NCI-H1048 (cell line): ENCODE measurements at places on chromosomes 7 and 10.

- DNase-seq, result no peak
These were observed 11.3 kb downstream of the CHCHD3 start for GRCh38 chr7:133070562-133070961.

GRCh38 chr7:52168085-52168484 is 851.5 kb upstream of the COBL start:
- DNase-seq, result no peak

GRCh38 chr7:139752148-139752547 is 25.6 kb downstream of the HIPK2 start:
- DNase-seq, result no peak

DNA sequence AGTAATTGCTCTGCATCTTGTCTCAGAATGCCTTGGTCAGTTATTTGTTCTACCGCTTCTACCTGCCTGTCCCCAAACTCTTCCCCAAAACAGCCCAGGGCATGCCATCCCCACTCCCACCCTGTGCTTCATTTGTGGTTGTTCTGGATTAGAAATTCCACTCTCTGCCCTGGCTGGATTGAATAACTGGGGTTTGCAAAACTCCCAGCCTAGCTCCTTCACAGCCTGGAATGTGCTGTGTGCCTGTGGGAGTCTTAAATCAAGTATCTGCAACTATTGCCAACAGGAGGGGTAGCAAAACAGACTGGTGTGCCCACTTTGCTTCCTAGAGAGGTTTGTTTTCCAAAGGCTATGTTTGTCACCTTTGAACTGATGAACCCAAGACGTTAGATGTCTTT is 24.2 kb downstream of the TSPAN15 start:
- no peak for DNase-seq

- no peak for DNase-seq
These were observed 8.2 kb upstream of the CLDN4 start for GRCh38 chr7:73822319-73823173.

DNA sequence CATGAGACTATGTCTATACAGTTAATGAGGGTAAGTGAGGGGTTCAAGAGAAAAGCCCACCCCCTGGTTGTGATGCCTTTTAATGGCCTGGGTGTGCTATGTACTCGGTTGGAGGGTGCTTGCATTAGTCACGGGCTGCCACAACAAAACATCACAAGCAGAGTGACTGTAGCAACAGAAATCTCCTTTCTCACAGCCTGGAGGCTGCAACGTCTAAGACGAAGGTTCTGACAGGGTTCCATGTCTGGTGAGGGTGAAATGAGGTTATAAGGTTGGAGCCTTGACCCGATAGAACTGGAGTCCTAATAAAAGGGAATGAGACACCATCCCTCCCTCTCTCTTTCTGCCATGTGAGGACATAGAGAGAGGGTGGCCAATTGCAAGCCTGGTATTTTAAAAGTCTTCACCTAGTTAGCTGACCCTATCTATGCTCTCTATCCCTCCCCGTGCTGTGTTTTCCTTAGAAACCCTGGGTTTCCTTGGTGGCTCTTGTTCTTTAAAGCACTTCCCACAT is 126.0 kb upstream of the GDF10 start:
- no peak for DNase-seq

- no peak for DNase-seq
These were observed 39.2 kb upstream of the DNAJC1 start for GRCh38 chr10:22042557-22043326.

- no peak for DNase-seq
These were observed 67.7 kb downstream of the TACR2 start for GRCh38 chr10:69348816-69349541.

DNA sequence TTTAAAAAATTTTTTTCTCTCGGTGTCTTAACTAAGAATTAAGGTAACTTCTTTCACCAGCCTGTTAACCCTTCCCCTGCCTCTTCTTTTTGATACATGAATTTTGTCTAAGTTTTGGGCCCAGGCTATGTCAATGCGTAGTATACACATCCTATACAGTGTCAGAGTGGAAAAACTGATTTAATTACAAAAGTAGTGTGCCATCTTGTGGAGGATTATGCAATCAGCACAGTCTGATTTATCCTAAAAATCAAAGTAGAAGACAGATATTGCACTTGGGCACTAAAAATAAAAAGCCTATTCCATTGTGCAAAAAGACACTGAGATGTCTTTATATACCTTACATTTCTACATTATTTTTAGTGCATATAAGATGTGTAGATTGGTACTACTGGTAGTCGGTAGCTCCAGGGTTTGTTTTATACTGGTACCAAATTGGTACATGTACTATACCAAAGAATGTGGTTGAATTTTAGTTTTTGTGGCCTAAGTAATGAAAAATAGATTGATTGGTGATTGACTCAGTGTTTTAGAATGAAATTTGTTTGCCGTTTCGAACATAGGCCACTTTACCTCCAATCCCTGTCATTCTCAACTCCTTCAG is 96.6 kb downstream of the MKLN1 start:
- DNase-seq, result no peak

DNA sequence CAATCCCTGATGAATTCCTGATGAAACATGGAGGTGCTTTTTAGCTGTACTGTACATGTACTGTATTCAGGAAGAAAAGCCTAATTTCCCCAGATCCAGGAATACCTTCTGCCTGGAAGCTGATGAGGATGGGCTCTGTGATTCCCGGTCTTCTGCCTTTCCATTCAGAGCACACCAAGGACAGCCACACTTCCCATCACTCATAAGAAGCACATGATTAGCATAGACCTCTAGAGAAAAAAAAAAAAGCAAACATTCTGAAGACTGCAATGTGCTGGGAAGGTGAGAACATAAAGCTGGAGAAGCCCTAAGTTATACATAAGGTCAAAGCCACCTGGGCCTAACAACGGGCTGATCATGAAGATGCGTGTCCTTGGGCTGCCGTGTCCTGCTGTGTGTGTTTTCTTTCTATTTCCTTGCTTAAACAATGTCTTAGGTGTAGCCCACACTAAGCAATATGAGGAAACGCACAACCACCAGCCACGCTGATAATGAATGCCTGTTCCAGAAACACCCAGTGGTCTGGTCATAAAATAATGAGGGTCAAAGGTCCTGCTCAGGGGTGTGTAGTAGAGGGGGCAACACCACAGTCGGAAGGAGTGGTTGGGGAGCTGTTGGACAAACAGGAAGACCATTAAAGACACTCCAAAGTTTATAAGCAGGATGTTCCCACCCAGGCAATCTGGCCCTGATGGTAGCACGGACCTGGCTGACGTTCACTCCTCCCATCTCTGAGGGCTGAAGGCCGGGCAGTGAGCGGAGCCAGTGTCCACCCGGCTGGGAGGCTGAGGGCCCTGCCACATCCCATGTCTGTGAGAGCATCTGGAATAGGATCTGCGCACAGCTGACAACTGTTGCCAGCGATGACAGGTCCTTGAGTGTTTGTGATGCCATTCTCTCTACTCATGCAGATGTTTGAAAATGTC is 7.9 kb downstream of the PKD1L1 start:
- DNase-seq, result no peak

- no peak for DNase-seq
These were observed 362.5 kb downstream of the POM121L12 start for GRCh38 chr7:53397911-53398310.

GRCh38 chr10:46550795-46551700 is 5.4 kb downstream of the GPRIN2 start:
- DNase-seq, result no peak

DNA sequence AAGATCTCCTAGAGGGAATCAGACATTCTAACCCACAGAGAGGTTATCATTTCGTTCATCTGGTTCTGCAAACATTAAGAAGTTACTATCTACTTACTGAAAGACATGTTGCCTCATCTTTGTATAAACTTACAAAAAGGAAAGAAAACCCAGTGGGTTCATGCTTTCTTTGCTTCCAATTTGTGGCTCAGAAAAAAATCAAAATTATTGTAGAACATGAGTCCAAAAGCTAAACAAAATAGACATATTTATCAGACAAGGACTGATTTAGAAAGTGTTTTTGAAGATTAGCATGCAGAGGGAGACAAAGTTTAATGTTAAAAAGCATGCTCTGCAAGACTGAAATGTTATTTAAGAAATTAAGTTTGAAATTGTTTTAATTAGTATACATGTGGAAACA is 123.1 kb downstream of the MBL2 start:
- no peak for DNase-seq

GRCh38 chr7:19715499-19715898 is 6.7 kb upstream of the POLR1F start:
- DNase-seq, result no peak

- no peak for DNase-seq
These were observed 170.9 kb downstream of the RAMP3 start for GRCh38 chr7:45328403-45328981.

- DNase-seq, result no peak
These were observed 217.4 kb downstream of the MAD1L1 start for GRCh38 chr7:2015251-2015871.

- no peak for DNase-seq
These were observed 135.5 kb upstream of the SORCS3 start for GRCh38 chr10:104505521-104506042.

DNA sequence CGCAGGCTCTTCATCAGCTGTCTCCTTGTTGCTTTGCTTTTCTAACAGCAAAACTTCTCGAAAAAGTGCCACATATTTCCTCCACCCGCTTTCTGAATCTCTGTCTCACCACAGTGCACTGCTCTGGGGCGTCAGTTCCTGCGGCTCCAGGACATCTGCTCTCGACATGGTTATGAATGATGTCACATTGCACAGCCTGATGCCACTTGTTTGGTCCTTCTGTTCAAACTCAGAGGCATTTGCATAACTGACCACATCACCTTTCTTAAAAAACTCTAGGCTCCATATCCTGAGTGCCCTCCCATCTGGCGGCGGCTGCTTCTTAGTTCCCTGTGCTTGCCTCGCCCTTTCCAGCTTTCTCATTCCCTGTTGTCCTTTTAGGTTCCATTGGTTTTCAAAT is 469.3 kb upstream of the COBL start:
- DNase-seq, result no peak

DNA sequence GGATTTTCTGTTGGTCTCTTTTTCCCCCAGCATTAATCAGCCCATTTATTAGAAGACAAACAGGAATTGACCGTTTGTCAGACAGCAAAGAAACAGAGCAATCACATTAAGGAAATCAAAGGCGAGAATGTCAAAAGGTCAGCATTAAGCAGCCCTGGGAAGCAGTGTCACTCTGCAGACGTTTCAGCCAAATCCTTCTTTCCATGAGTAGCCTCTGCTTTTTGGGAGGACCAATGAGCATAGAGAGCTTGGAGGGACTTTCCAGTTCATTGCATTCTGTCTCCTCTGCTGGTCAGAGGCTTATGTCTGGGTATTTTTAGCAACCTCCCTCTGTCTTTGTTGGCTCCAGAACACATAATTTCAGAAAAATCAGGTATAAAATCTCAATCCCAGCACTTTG is 481.4 kb downstream of the GALNT17 start:
- no peak for DNase-seq

DNA sequence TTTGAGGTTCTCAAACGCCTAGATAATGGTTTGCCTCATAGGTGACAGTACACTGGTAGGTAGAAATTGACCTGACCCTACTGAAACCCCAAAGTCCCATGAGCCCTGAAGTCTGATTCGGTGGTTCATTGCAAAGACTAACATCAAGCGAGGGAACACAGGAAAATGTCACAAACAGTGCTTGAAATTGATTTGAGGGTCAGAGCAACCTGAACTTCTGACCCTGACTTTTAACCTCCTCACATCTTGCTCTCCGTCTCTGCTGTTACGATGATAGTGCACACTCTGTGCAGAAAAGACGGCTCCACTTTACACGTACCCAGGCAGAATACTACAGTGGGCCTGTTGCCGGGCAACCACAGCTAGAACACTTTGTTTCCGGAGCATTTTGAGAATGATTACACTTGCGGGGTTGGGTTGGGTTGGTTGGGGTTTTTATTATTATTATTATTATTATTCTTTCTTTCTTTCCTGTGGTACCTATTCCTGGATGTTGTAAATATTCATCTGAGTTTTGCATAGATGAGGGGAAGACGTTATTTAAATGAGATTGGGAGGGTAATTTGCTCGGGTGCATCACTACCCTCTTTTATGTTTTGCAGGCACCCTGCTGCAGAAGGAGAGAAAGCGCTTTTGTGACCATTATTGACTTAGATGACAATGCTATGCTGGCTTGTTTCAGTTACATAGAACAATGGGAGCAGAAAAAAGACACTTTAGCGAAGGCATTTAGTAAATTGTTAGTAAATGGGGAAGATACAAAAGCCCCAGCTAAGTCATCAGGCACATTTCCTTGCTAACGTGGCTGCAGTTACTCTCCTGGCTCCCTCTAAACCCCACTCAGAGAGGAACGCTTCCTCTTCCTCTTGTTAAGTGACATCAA is 438.1 kb upstream of the NRP1 start:
- no peak for DNase-seq

DNA sequence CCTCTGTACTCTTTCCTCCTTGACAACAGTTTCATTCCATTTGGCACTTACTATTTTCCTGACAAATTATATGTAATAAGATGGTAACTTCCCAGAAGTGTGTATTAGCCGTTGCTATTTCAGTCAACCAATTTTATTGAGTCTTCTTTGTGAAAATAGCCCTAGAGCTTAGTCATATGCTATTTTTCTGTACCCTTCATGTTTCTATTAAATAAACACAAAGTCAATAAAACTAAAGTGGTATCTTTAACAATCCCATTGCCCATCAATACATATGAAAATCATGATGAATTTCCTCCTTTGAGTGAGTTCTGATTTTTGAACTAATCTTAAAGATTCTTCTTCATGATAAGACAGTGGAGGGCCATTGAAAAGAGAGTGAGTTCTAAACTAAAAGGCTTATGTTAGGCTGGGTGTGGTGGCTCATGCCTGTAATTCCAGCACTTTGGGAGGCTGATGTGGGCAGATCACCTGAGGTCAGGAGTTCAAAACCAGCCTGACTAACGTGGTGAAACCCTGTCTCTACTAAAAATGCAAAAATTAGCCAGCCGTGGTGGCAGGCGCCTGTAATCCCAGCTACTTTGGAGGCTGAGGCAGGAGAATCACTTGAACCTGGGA is 5.9 kb upstream of the MYPN start:
- DNase-seq, result no peak

- no peak for DNase-seq
These were observed 27.1 kb downstream of the ZCCHC24 start for GRCh38 chr10:79418274-79418673.

- no peak for DNase-seq
These were observed 69.0 kb downstream of the SNX10 start for GRCh38 chr7:26360650-26361049.

- DNase-seq, result no peak
These were observed 120.0 kb downstream of the SGMS1 start for GRCh38 chr10:50503661-50504320.

- no peak for DNase-seq
These were observed 108.5 kb downstream of the HOXA1 start for GRCh38 chr7:26987338-26987737.

DNA sequence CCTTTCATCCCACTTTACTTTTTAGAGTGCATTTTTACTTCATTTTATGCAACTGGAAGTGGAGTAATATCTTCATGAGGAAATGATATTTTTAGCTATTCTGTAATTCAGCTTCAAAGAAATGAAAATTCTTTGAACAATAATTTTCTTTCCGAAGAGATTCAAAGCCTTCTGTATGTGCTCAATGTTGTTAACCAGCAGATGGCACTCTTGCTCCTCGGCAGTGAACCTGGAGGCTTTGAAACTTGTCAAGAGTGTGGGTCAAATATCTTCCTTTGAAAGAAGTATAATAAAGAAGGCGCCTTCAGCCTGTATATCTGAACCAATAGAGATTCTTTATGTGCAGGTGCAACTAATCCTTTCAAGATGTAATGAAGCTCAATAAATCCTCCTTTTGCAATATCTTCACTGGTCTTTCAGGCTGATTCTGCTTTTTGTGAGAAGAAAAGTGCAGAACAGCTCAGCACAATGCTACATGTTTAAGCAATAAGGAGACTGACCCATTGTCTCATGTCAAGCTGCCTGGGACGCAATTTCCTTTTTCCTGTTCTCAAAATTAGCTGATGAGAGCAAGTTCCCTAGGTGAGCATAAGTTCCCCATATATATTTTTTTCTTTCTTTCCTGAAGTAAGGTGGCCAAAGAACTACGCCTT is 258.4 kb downstream of the SEMA3A start:
- DNase-seq, result peak; percentile 37
